DND-41 (cell line): ENCODE measurements at places on chromosomes 12 and 14.
A peak's percentile ranks its signal among the peaks of the same experiment; 100 is the strongest.

- DNase-seq: no peak
Observed at GRCh38 chr12:109191621-109192250, 75.3 kb downstream of the ACACB start.

DNA sequence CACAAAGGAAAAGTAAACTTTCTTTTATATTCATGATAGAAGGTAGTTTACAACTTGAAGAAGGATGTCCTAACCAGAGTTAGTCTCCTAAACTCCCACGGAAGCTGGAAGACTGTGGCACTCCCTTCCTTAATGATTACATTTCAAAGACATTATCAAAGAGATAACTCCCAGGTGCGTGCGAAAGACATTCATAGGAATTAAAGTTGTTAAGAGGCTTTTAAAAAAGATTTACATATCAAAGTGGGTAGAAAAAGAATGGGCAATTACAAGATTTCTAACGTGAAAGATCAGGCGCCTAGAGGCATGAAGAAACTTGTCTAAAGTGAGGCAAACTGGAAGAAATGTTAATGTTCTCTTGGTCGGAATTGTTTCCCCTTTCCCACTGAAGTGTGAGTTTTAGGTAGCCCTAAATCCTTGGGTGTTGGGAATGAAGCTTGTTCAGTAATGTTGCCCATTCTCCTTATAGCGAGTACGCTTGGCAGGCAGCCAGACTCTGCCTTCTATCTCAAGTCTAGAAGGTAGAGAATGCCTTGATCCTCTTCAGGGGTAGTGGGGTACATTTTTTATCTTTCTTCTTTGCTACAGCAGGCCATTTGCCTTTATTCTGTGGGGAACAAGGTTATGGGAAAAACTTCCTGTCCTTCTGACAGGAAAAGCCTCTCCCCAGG, 642.0 kb downstream of the SLC6A15 start:
- DNase-seq: no peak

DNA sequence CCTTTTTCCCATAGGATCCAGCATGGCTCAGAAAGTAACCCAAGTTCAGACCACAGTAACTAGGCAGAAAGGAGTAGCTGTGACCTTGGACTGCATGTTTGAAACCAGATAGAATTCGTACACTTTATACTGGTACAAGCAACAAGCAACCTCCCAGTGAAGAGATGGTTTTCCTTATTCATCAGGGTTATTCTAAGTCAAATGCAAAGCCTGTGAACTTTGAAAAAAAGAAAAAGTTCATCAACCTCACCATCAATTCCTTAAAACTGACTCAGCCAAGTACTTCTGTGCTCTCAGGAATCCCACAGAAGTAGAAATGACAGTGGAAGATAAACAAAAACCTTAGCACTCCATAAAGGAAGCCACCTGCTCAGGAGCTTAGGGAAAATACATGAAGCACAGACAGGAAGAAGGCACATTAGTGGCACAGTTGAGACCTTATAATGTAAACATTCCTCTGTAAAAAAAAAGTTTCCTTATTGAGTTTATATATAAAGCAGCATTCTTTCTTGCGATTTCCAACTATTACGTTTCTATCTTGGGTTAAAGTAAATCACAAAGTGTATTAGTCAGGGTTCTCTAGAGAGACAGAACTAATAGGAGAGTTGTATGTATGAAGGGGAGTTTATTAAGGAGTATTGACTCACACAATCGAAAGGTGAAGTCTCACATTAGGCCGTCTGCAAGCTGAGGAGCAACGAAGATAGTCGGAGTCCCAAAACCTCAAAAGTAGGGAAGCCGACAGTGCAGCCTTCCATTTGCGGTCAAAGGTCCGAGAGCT, 398.4 kb downstream of the DAD1 start:
- no peak for DNase-seq

DNA sequence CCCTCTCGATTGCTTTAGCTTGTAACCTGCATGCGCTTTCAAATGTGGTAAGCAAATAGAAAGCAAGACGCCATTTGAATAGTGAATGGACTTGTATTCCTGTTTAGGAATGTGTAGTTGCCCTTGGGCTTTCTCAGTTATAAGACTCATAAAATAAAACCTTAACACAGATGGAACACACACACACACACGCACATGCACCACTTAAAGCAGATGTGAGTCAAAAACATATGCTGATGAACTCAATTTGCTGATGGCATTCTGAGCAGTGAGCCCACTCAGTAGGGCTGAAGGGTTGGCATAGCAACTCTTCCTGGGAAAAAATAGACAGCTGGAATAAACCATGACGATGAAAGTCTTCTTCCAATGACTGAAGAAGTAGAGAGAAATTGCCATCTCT, 360.5 kb downstream of the APAF1 start:
- no peak for DNase-seq

- DNase-seq: no peak
Observed at GRCh38 chr14:87994974-87995373, 2.0 kb upstream of the GALC start.

DNA sequence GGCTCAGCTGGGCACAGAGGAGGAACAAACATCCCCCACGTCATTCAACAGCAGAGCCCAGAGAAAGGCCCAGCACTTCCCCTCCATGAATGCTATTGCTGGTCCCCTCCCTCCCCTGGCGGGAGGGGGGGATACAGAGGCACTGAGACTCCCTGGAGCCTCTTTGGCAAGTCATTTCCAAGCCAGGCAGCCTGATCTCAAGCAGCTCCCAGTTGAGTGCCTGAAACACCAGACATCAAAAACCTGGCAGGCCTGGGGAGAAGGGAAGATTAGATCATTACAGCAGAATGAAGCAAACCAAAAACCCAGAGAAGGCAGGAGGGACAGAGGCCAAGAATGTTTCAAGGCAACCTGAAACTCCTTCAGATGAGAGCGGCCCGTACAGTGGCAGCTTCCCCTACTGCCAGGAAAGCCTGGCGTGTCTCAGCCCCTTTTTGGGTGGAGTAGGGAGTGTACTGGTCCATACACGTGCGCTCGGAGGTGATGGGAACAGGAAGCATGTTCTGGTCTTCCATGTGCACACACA, 92.1 kb downstream of the LRRC74A start:
- DNase-seq: peak; percentile 24

DNA sequence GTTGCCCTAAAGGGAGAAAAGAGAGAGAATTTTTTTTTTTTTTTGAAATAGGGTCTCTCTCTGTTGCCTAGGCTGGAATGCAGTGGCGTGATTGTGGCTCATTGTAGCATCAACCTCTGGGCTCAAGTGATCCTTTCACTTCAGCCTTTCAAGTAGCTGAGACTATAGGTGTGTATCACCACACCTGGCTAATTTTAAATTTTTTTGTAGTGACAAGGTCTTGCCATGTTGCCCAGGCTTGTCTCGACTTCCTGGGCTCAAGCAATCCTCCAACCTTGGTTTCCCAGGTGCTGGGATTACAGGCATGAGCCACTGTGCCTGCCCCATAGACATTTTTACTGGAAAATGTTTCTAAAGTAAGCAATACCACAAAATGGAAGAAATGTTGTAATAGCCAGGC, 36.8 kb downstream of the YARS2 start:
- DNase-seq: no peak

- no peak for DNase-seq
Observed at GRCh38 chr14:90574188-90575131, 177.6 kb downstream of the CALM1 start.

- no peak for DNase-seq
Observed at GRCh38 chr12:61667676-61668075, 592.5 kb upstream of the USP15 start.

- DNase-seq: no peak
Observed at GRCh38 chr12:47267571-47267970, 187.8 kb upstream of the AMIGO2 start.
